ENCODE measurements at places on chromosomes 2 and 18. TPM values are rescaled to one million over a fixed set of nuclear protein-coding genes. Genes with fewer than 3 reads are reported as not detected.

DNA sequence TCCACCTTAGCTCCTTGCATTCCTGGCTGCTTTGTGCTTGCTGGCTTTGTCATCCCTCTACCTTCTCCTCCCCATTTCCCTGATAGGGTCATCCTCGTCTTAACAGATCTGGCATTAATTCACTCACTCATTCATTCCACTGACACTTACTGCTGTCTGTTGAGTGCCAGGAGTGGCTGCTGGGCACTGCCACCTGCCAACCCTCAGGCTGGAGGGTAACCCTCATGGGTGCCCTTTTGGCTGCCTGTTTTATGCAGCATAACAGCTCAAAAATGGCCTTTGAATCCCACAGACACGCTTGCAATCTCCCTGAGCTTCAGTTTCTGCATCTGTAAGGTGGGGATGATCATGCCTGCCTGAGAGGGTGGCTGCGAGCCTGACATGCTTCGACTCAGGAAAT is 25.2 kb downstream of the FHOD3 start:
- H3K27me3 ChIP-seq: peaks cover 23% of the 10 kb centered on the region
- DNase-seq: no peak
- H3K4me1 ChIP-seq: no peaks in the 10 kb centered on the region
- no peaks in the 10 kb centered on the region for H3K36me3 ChIP-seq
- no peak overlapping the region for H3K27ac ChIP-seq

GRCh38 chr2:74424139-74424992 is 2.8 kb downstream of the WDR54 start:
- no peak for DNase-seq
- H3K4me1 ChIP-seq: peaks cover 24% of the 10 kb centered on the region
- H3K4me3 ChIP-seq: no peak overlapping the region
- H3K36me3 ChIP-seq: no peaks in the 10 kb centered on the region
- H3K27ac ChIP-seq: no peak overlapping the region

- H3K27ac ChIP-seq: no peak overlapping the region
- no peak for DNase-seq
- no peak overlapping the region for H3K4me3 ChIP-seq
- H3K36me3 ChIP-seq: peaks cover 1% of the 10 kb centered on the region
- peaks cover 14% of the 10 kb centered on the region for H3K4me1 ChIP-seq
Measured at GRCh38 chr2:1990724-1991123, 246.4 kb upstream of the PXDN start.

GRCh38 chr2:20425884-20426283 is 21.0 kb upstream of the RHOB start:
- peaks cover 20% of the 10 kb centered on the region for H3K4me1 ChIP-seq
- DNase-seq: no peak
- no peak overlapping the region for H3K27ac ChIP-seq
- H3K4me3 ChIP-seq: no peak overlapping the region
- no peaks in the 10 kb centered on the region for H3K27me3 ChIP-seq

DNA sequence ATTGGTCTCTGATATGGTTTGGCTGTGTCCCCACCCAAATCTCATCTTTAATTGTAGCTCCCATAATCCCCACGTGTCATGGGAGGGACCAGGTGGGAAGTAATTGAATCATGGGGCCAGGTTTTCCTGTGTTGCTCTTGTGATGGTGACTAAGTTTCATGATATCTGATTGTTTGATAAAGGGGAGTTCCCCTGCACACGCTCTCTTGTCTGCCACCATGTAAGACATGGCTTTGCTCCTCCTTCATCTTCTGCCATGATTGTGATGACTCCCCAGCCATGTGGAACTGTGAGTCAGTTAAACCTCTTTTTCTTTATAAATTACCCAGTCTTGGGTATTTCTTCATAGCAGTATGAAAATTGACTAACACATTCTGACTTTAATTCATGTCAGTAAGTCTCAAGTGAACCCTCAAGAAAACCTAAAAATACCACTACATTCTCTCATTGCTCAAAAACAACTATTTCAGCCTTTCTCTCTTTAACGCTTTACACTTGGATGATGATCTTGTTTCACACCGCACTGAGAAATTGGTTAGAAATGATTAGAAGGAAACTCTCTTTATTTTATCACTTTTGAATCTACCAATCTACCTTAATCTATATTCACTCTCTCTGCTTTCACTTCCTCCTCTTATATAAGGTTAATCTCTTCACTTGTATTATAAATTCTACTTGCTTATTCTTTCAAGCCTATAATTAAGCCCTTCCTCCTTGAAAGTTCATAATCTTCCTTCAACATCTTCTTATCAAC is 110.1 kb downstream of the GALR1 start:
- peaks cover 29% of the 10 kb centered on the region for H3K27me3 ChIP-seq
- H3K36me3 ChIP-seq: no peaks in the 10 kb centered on the region
- no peaks in the 10 kb centered on the region for H3K4me1 ChIP-seq
- H3K4me3 ChIP-seq: no peak overlapping the region
- no peak for DNase-seq

DNA sequence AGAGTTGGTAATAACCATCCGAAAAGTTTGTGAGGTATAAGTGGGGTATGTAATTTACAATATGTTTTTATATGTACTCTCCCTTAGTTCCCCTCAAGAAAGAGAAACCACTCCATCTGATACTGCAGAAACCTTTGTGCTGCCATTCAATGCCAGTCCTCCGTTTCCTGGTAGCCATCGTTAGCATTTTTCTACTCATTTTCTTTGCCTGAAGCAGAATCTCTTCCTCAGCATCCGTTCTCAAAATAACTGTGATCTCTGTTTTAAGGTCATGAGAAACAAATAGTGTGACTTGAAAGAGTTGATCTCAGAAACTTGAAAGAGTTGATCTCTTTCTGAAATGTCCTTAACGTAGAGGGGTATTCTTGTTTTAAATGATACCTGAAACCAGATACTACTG is 996 bp downstream of the PTCD3 start:
- H3K27me3 ChIP-seq: no peaks in the 10 kb centered on the region
- peaks cover 55% of the 10 kb centered on the region for H3K4me1 ChIP-seq
- DNase-seq: peak; percentile 10
- H3K27ac ChIP-seq: peak overlapping the region; percentile 99
- peaks cover 48% of the 10 kb centered on the region for H3K36me3 ChIP-seq

- H3K36me3 ChIP-seq: no peaks in the 10 kb centered on the region
- peaks cover 38% of the 10 kb centered on the region for H3K4me1 ChIP-seq
- H3K27me3 ChIP-seq: no peaks in the 10 kb centered on the region
- H3K27ac ChIP-seq: no peak overlapping the region
- peak; percentile 49 for DNase-seq
- no peak overlapping the region for H3K4me3 ChIP-seq
Measured at GRCh38 chr2:181241797-181242196, 215.4 kb upstream of the ITGA4 start.

- no peak for DNase-seq
- no peaks in the 10 kb centered on the region for H3K27me3 ChIP-seq
- no peaks in the 10 kb centered on the region for H3K4me1 ChIP-seq
- H3K4me3 ChIP-seq: no peak overlapping the region
Measured at GRCh38 chr2:157760949-157761348, 115.2 kb downstream of the ACVR1 start.

DNA sequence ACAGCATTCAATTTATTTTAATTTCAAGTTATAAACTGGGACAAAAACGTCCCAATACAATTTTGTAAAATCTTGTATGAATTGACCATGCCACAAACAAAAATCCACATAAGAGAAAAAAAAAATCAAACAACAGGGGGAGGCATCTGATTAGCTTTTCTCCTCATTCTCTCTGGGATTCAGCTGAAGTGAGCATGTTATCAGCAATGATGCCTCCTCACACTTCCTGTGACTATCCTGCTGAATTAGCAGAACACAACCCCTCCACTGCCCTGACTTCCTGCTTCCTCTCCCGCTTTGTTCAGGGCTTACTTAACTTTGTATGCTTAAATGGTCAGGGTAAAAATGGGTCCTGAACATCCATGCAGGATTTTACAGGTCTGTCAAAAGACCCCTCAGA is 132.2 kb upstream of the ITGB6 start:
- H3K27me3 ChIP-seq: no peaks in the 10 kb centered on the region
- H3K27ac ChIP-seq: peak overlapping the region; percentile 38

GRCh38 chr2:69238449-69239031 is 148.5 kb downstream of the GFPT1 start:
- DNase-seq: no peak
- H3K4me1 ChIP-seq: no peaks in the 10 kb centered on the region

GRCh38 chr2:144937066-144937465 is 417.1 kb upstream of the ZEB2 start:
- no peaks in the 10 kb centered on the region for H3K27me3 ChIP-seq
- H3K4me3 ChIP-seq: no peak overlapping the region
- no peaks in the 10 kb centered on the region for H3K36me3 ChIP-seq
- DNase-seq: no peak
- no peak overlapping the region for H3K27ac ChIP-seq
- H3K4me1 ChIP-seq: no peaks in the 10 kb centered on the region

GRCh38 chr2:144354953-144355352 is 165.0 kb downstream of the ZEB2 start:
- no peak overlapping the region for H3K4me3 ChIP-seq
- DNase-seq: no peak
- H3K27me3 ChIP-seq: no peaks in the 10 kb centered on the region
- H3K27ac ChIP-seq: no peak overlapping the region
- H3K36me3 ChIP-seq: no peaks in the 10 kb centered on the region

Gene VWA3B
- not detected for total RNA-seq

Gene COPS7B
- 52.8 TPM for total RNA-seq

Gene FBXO11
- total RNA-seq: 35.0 TPM

Gene SH3RF3
- total RNA-seq: 1.8 TPM

Gene RAD51AP2
- total RNA-seq: not detected

Gene LIPG
- total RNA-seq: 0.22 TPM

Gene ANKRD62
- not detected for total RNA-seq
